Mesothelial cell of epicardium (in vitro differentiated cells): ENCODE measurements at places on chromosomes 7 and 10. TPM values are rescaled to one million over a fixed set of nuclear protein-coding genes. Genes with fewer than 3 reads are reported as not detected.
A peak's percentile ranks its signal among the peaks of the same experiment; 100 is the strongest.

DNA sequence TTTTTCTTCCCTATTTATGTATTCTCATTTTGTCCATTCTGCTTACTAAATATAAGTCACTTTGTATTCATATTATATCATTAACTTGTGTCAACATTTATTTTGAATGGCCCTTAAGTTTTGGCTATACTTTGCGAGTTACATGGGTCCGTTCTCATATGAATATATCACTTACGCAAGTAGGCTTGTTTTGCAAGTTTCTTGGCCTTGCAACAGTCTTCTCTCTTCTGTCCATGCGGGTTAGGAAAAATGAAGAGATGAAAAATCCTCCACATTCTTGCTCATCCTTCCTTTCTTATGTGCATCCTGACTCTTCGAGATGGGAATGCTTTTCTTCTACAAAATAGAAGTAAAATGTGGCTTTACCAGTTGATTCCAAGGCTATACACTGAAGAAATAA is 82.8 kb downstream of the GPR158 start:
- no peak for DNase-seq

- no peak for DNase-seq
Observed at GRCh38 chr7:35754741-35755140, 46.1 kb upstream of the SEPTIN7 start.

DNA sequence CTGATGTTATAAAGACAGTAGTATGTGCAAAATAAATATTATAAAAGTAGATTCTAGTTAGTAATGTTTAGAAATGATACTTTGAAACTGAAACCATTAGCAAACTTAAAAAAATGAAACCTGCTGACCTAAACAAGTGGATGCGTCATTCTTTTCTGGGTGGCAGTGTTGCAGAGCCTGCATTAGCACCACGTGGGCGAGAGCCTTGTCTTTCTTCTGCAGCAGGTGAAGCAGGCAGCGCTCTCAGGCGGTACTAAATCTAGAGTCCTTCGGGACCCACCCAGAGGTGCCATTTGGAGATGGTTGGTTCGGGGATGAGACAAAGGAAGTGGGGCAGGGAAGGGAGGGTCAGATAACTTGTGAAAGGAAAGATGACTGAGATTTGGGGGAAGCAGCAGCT is 759.1 kb upstream of the IGFBP3 start:
- DNase-seq: no peak

DNA sequence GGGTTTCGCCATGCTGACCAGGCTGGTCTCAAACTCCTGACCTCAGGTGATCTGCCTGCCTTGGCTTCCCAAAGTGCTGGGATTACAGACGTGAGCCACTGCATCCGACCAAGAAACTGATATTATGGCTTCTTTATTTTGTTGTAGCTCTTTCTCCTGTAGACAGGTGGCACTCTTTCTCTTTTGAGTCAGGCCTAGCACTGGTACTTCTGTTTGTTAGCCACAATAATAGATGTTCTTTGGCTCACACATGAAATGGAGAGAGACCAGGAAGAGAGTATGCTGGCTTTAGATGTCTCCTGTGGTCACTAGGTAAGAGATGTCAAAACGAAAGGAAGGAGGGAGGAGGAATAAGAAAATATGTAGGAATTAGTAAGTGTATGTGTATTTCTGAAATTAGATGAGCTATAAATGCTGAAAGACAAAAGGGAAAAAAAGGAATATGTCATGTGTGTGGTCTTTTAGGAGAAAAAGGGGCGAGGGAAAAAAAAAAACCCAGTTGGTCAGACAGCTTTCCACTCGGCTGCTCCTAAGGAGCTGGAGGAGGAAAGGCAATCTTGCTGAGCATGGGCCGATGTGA is 78.7 kb downstream of the CLEC2L start:
- DNase-seq: no peak

DNA sequence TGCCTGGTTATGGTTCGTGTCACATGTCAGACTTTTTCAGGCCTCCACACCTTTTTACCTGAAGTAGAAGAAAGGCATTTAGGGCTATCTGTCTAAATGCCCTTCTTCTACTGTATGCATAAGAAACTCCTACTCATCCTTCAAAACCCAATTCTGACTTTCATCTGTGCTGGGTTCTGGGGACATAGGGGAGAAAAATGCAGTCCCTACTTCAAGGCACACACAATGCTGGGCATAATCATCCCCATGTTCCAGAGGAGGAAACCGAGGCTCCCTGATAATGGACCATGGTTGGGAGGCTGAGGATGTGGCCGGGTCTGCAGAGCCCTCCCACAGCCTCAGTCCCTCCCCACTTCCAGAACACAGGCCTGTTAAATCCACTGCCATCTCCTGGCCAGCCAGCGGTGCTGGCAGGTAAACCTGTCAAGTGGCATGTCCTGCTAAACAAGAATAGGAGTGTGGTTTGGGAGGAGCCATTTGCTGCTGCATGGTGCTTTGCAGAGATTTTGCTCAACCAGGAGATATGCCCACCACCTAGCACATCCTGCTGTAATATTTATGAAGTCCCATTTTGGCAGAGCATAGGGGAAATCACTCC is 32.0 kb downstream of the GRID1 start:
- no peak for DNase-seq

DNA sequence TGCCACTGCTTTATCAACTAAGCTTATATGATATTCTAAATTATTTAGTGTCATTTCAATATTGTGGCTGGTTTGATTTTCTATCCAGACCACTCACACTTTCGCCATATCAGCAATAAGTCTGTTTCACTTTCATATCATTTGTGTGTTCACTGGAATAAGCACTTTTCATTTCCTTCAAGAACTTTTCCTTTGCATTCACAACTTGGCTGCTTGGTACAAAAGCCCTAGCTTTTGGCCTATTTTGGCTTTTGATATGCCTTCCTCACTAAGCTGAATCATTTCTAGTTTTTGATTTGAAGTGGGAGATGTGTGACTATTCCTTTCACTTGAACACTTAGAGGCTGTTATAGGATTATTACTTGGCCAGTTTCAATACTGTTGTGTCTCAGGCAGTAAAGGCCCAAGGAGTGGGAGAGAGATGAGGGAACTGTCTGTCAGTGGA is 120.9 kb upstream of the NAMPT start:
- no peak for DNase-seq

- DNase-seq: no peak
Observed at GRCh38 chr7:50151001-50151400, 58.0 kb upstream of the ZPBP start.

GRCh38 chr7:68280931-68281330 is 1284.3 kb downstream of the TYW1 start:
- no peak for DNase-seq

DNA sequence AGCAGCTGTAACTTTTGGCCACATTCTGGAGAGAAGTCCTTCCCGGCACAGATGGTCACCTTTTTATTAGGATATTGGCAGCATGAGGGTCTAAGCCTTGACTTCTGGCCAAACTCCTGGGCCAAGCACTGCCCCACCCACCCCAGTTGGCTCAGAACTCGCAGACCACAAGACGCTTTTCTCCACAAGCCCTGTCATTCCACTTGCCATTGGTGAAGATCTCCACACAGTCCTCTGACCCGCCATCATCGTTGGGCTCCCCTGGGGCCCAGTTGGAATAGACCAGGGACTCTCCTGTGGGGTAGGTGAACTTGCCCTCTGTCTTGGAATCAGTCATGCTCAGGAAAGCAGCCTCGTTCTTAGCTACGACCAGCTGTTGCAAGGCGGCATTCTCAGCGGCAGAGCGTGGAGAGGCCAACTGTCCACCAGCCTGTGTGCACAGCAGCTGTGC is 11.2 kb downstream of the SFTPD start:
- no peak for DNase-seq

- no peak for DNase-seq
Observed at GRCh38 chr7:2282185-2282751, 32.0 kb downstream of the SNX8 start.

GRCh38 chr10:3935933-3936359 is 150.9 kb upstream of the KLF6 start:
- DNase-seq: no peak

- DNase-seq: no peak
Observed at GRCh38 chr10:110274072-110274627, 30.6 kb downstream of the SMNDC1 start.

GRCh38 chr10:34205452-34205851 is 609.6 kb downstream of the PARD3 start:
- DNase-seq: no peak

DNA sequence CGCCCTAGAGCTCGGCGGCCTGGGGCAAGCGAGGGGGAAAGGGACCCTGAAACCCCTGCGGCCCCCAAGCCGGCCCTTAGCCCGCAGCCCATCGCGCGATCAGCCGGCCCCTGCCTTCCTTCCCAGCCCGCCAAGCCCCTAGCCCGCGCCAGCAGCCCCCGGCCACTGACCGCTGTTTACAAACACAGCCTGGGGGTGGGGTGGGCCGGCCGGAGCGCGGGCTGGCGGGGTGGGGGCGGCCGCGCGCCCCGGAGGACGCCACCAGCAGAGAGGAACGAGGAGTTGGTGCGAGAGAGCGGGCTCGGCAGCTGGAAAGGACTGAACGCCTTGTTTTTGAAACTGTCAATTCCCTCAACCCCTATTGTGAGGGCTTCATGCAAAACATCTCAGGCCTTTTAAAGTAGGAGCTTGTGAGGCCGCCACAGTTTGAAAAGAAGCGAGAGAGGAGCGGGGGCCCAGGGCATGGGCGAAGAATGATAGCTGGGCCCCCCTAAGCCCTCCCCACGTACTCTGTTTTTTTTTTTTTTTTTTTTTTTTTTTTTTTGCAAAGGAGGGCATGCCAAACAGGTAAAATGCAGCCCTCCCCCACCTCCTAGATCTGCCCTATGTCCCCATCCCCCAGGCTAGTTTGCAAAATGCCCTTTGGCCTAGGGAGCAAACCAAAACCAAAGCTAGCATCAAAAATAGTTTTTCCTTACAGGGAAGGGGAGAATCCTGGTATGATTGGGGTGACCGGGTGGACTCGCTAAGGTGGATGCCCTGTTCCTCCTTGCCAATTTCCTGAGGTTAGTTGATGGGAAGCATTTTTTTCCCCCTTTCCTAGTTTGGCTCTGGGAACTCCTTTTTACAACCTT is 15.0 kb downstream of the SKIDA1 start:
- DNase-seq: no peak

GRCh38 chr7:16695621-16696237 is 49.7 kb downstream of the BZW2 start:
- no peak for DNase-seq

GRCh38 chr10:63376560-63377304 is 89.0 kb downstream of the JMJD1C start:
- no peak for DNase-seq

- DNase-seq: no peak
Observed at GRCh38 chr10:68096913-68097516, 12.3 kb upstream of the MYPN start.

GRCh38 chr7:128264477-128264876 is 23.4 kb downstream of the LEP start:
- DNase-seq: no peak

GRCh38 chr10:126400641-126401040 is 12.4 kb upstream of the ADAM12 start:
- no peak for DNase-seq

DNA sequence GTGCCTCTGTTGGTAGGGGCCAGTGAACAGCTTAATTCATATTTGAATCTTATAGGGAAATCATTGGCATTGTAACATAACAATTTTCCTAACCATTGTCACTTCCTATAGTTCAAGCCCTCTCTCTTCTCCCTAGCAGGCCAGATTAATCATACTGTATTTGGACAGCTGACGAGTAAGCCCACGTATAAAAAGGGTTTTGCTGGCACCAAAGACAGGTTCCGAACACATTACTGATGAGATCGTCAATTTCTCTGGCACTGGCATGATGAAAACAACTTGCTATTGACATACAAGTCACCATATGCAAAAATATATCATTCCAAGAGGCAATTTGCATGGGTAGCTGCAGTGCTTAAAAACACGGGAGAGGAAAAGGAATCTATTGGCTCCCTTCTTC is 891.1 kb upstream of the AUTS2 start:
- DNase-seq: no peak

DNA sequence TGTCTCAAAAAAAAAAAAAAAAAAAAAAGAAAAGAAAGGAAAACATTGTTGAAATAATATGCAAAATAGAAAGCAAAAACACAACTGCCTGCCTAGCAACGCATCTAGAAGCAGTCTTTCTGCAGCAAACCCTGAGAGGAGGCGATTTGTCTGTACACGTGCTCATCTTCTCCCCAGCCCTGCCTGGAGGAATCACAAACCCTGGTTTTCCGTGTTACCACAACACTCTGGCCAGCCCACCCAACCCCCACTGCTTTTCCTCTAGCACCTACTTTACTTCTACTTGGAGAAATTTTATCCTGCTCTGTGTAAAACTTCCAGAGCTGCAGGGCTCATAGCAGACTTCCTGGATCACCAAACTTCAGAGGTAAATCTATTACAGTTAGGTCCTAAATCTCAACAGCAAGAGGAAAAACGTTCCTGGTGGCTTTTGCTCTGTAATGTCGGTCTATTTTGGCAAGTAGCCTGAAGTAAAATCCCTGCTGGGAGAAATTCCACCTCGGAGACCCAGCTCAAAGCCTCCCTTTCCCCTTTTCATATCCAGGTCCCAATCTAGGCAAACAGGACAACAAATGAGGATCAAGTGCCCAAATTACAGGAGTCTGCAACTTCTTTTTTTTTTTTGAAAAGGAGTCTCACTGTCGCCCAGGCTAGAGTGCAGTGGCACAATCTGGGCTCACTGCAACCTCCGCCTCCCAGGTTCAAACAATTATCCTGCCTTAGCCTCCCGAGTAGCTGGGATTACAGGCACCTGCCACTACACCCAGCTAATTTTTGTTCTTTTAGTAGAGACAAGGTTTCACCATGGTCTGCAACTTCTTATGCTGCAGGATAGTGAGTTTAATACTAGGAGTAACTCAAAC is 91.6 kb downstream of the DNMBP start:
- DNase-seq: peak; percentile 66

- no peak for DNase-seq
Observed at GRCh38 chr7:106039486-106040060, 72.5 kb downstream of the SYPL1 start.

- no peak for DNase-seq
Observed at GRCh38 chr10:48457949-48458661, 146.8 kb downstream of the ARHGAP22 start.

DNA sequence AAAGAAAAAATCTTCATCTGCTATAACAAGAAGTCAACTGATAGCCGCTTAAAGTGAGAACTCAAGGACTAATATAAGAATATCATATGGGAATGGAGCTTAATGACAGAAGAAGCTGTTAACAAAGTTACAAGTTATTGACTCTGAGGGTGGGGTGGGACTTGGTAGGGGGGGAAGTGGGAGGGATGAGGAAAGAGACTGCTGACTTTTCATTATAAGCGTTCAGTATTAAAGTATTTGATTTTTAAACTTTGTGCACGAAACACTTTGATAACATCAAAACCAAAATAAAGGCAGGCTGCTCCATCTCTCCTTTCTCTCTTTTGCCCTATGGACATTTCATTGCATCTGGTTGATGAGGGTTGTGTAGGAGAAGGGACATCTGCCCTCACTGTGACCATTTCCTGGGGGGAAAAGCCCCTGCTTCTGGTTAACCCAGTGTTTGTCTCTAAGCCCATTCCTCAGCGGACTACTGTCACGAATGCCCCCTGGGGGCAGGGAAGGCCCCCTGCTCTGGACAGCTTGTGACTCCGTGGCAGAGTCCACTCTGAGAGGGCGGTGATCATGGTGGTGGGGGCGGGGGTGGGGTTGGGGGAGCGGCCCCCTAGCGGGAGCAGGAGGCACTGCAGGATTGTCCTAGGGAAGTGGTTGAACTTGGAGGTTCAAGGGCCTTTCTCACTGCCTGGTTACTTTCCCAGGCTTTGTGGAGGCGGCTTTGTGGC is 17.4 kb downstream of the SLC13A4 start:
- DNase-seq: no peak

The ZNF804B gene
- total RNA-seq: 0.38 to 0.66 TPM (median 0.47 TPM) in 3 replicates

The URGCP gene
- 36.8 to 42.5 TPM (median 38.8 TPM) in 3 replicates for total RNA-seq

The TWIST1 gene
- total RNA-seq: 111 to 126 TPM (median 120 TPM) in 3 replicates

The PAPSS2 gene
- total RNA-seq: 13.2 to 16.9 TPM (median 13.7 TPM) in 3 replicates

The TFAM gene
- total RNA-seq: 46.9 to 55.1 TPM (median 52.7 TPM) in 3 replicates

The SNX10 gene
- 4.7 to 6.1 TPM (median 5.1 TPM) in 3 replicates for total RNA-seq

The C7orf57 gene
- total RNA-seq: not detected in 3 replicates

The PNLIPRP2 gene
- total RNA-seq: not detected in 3 replicates
